ENCODE measurements at places on chromosomes 4 and X.

- DNase-seq, result no peak
These were observed 38.9 kb downstream of the TRIML1 start for GRCh38 chr4:188177997-188178675.

- no peak for DNase-seq
These were observed 17.7 kb downstream of the ARAP2 start for GRCh38 chr4:36226430-36227227.

DNA sequence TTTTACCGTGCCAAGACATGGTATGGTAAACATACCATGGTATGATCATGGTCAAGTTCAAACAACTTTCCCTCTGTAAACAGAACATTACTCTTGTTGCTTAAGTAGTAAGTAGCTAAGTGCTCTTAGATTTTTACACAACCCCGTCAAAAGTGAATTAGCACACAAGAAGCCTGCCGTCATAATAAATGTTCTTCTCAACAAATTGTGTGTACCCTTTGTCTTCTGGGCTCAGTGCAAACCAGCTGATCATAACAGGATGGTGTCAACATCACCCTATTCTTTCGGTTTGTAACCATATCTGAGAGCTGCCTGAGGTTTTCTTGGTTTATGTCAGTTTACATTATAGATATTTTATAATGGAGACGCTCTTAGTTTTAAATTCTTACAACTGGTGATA lies 28.8 kb downstream of the MSL3 start:
- no peak for DNase-seq

DNA sequence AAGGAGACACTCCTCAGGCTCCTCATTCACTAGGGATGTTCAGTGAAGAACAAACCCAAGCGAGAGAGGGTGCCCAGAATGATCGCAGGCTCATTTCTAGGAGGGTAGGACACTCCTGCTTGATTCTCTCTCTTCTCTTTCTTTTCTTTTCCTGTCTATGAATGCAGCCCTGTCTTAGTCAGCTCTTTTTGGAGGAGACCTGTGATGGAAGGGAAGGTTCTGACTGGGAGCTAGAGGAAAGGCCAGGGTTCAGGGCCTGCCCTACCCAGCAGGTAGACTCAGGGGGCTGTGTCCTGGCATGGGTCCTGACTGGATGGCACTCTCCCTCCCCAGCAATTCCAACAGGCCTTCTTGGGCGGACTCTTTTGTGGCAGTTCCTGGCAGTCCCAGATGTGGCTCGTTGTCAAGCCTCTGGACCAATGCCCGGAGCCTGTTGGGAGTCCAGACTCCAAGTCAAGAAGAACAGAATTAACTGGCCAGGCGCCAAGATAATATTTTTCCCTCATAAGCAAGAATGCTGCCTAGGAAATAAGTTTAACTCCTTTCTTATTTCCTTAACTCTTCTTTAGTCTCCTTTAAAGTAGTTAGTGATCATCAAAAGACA lies 139.4 kb upstream of the SCML1 start:
- no peak for DNase-seq

- no peak for DNase-seq
These were observed 281.3 kb downstream of the IDS start for GRCh38 chrX:149223854-149224253.

- DNase-seq, result no peak
These were observed 1001.6 kb upstream of the IGFBP7 start for GRCh38 chr4:58111818-58112217.

DNA sequence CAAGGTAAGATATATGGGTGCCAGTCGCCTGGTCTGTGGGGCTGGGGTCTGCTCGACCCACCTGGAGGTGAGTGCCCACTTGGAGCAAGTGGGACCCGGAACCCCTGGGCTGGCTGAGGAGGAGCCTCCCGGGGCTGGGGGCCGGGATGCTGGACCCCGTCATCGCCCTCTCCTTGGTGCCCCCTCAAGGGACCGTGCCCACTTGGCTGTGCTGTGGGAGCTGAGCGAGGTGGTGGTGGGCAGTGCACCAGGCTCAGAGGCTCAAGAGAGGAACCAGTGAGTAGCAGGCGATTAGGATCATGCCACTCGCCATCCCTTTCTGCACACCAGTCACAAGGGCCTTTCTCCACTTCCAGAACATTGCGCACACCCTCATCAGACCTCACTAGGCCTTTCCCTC lies 203.8 kb upstream of the PSAPL1 start:
- no peak for DNase-seq

GRCh38 chr4:182885022-182885737 lies 32.0 kb downstream of the DCTD start:
- DNase-seq, result no peak

GRCh38 chrX:105190252-105190853 lies 30.1 kb downstream of the TEX13A start:
- DNase-seq, result no peak

GRCh38 chr4:186685767-186686183 lies 37.9 kb downstream of the FAT1 start:
- DNase-seq, result no peak

DNA sequence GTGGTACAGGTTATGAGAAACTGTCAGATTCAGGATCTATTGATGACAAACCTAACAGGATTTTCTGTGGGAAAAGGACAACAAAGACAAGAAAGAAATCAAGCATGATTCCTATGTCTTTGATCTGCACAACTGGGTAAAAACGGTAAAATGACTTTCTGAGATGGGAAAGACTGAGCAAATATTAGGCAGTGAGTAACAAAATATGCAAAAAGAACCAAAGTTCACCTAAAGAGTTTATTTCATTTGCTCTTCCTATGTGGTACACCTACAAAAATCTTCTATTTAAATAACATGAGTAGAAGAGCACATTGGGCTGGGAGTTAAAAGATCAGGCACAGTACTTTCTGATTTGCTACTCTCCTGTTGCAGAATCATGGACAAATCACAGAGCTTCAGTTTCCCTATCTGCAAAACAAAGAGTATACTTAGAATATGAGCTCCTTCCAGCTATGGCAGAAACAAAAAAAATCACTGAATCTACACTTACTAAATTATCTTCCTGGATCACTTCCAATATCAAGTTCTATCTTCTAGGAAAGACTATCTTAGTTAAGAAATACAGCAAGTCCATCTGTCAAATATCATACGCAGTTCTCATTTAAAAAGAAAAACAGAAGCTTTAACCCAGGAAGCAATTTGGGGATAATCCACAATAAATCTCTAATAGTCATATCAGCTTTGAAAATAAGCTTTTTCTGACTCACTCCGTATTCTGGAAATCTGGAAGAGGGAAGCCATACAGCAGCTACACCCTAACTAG lies 37.4 kb downstream of the NFXL1 start:
- no peak for DNase-seq

- no peak for DNase-seq
These were observed 173.7 kb downstream of the CENPC start for GRCh38 chr4:67371615-67372014.

DNA sequence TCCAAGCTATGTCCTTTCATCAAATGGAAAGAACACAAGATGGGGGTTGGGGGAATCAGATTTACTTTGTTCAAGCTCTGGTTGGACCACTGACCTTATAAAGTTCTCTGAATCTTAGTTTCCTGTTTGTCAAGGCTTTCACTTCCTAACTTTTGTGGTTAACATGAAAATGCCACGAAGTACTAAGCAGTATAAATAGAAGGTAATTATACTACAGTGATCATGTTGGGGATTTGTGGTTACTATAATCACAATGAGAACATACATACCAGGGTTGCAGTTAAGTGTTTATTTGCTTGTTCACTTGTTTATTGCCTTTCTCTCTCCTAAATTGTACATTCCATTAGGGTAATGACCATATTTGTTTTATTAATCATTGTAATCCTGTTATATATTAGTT lies 53.2 kb downstream of the SPRY1 start:
- no peak for DNase-seq

GRCh38 chrX:47366041-47366722 lies 4.2 kb upstream of the ZNF157 start:
- DNase-seq, result peak; percentile 45
